Right ventricle myocardium inferior (tissue), 1 donor: ENCODE measurements at places on chromosomes 3 and 15. TPM values are rescaled to one million over a fixed set of nuclear protein-coding genes. Genes with fewer than 3 reads are reported as not detected.

The TMEM207 gene
- not detected for total RNA-seq

The PRR23C gene
- total RNA-seq: not detected

The SCAANT1 gene
- not detected for total RNA-seq

The HTR3D gene
- not detected for total RNA-seq

The MORC1 gene
- not detected for total RNA-seq

The NANOGP8 gene
- total RNA-seq: not detected

The GOLGA6D gene
- not detected for total RNA-seq

The FRMD4B gene
- 16.0 TPM for total RNA-seq
